Large intestine (tissue), 12 donors: ENCODE measurements at places on chromosomes 1 and 21. TPM values are rescaled to one million over a fixed set of nuclear protein-coding genes. Genes with fewer than 3 reads are reported as not detected.

- no peaks in the 10 kb centered on the region for H3K27me3 ChIP-seq
- H3K4me1 ChIP-seq, result no peaks in the 10 kb centered on the region
- no peak for DNase-seq
- H3K4me3 ChIP-seq, result no peak overlapping the region
- no peak overlapping the region for H3K27ac ChIP-seq
- no peaks in the 10 kb centered on the region for H3K36me3 ChIP-seq
Observed at GRCh38 chr21:45371655-45372054, 33.3 kb upstream of the COL18A1 start.

DNA sequence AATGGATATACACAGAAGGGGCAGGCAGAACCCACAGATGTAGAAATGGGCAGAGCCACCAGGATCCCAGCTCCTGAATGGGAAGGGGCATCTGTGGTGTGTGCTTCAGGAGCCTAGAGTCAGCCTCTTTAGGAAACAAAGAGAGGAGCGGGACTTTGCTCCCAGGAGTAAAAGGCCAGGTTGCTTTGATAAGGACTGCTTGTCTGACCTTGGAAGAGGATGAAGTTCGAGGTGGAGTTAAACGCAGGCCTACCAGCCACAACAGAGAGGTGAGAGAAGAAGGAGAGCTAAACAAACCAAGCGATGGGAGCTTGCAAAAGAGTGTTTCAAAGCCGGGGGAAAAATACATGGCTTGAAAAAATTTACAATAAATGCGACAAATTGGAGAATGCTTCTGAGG is 49.9 kb upstream of the TMPRSS2 start:
- H3K4me3 ChIP-seq, result no peak overlapping the region
- peak; percentile 86 for DNase-seq
- H3K27me3 ChIP-seq, result no peaks in the 10 kb centered on the region
- no peaks in the 10 kb centered on the region for H3K36me3 ChIP-seq
- H3K27ac ChIP-seq, result peak overlapping the region; percentile 31
- peaks cover 57% of the 10 kb centered on the region for H3K4me1 ChIP-seq

- peaks cover 29% of the 10 kb centered on the region for H3K4me1 ChIP-seq
- H3K4me3 ChIP-seq, result peak overlapping the region; percentile 6
- peaks cover 3% of the 10 kb centered on the region for H3K36me3 ChIP-seq
Observed at GRCh38 chr1:1678581-1679380, 13.8 kb downstream of the SLC35E2B start.

GRCh38 chr1:178389441-178389840 is 107.3 kb downstream of the CLEC20A start:
- DNase-seq, result peak; percentile 14
- H3K4me1 ChIP-seq, result no peaks in the 10 kb centered on the region
- H3K4me3 ChIP-seq, result no peak overlapping the region
- peaks cover 2% of the 10 kb centered on the region for H3K36me3 ChIP-seq

GRCh38 chr1:29408831-29409605 is 172.7 kb downstream of the PTPRU start:
- no peaks in the 10 kb centered on the region for H3K27me3 ChIP-seq
- no peaks in the 10 kb centered on the region for H3K36me3 ChIP-seq
- no peak overlapping the region for H3K27ac ChIP-seq

- no peak for DNase-seq
- no peaks in the 10 kb centered on the region for H3K27me3 ChIP-seq
- no peak overlapping the region for H3K27ac ChIP-seq
- H3K4me1 ChIP-seq, result no peaks in the 10 kb centered on the region
- H3K36me3 ChIP-seq, result no peaks in the 10 kb centered on the region
Observed at GRCh38 chr1:228977741-228978140, 242.5 kb downstream of the RHOU start.

DNA sequence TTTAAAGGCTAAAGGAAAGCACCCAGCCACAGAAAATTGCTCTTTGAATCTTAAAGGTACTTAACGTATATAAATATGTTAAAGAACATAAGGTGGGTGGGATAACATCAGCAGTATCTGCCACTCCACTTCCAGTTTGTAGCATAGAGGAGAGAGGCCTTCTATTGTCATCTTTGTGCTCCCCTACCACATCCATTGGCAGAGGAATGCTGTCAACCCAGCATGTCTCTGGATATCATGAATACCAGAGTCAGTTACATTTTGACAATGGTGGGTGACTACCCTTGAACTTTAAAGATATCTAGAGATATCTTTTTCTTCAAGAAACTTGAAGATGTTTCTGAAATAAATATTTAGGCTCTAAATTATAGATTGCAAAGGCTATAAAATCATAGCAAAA is 283.2 kb upstream of the LRRC7 start:
- DNase-seq, result no peak
- H3K36me3 ChIP-seq, result no peaks in the 10 kb centered on the region
- no peak overlapping the region for H3K4me3 ChIP-seq
- H3K27me3 ChIP-seq, result no peaks in the 10 kb centered on the region

DNA sequence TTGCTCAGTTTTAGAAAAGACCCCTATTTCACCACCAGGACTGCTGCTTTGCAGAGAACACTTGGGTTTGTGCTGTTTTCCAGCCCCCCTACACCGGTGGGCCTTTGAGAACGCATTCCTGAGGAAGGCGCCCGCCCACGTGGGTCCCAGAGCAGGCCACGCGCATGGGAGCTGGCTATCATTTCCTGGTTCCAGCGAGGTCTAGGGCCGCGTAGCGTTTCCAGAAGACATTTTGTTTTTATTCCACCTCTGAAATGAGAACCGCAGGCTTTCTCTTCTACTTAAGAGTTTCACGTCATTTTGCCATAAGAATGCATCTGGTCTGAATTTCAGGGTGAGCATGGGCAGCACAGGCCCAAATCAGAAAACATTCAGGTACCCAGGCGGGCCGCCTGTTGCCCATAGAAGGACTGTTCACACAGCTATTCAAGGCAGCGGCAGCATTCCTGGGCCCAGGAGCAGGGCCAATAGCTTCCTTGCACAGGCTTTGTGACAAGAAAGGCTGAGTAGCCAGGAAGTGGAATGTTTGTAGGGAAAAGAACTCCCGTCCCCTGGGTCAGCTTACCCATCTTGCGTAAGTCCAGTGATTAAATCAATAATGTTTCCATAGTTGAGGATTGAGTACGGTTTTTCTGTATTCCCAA is 1.4 kb upstream of the KLHL21 start:
- DNase-seq, result peak; percentile 48
- peaks cover 24% of the 10 kb centered on the region for H3K4me1 ChIP-seq
- peaks cover 5% of the 10 kb centered on the region for H3K36me3 ChIP-seq
- peak overlapping the region; percentile 55 for H3K4me3 ChIP-seq

DNA sequence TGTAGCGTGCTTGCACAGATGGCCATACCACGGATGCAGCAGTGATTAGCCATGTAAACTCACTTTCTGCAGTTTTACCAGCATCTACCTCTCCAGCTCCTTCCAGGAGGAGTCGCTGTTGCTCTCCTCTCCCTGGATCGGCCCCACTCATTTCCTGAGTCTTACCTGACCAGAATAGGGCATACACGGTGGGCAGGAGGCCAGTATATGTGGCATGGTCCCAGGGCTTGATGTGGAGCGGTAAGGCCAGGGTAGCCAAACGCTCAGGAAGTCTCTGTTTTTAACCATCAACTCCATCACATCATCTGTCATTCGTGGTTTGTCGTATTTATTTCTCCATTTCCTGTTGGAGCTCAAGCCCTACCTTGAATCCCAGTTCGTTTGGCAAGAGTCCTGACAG is 163.4 kb upstream of the USP24 start:
- no peaks in the 10 kb centered on the region for H3K36me3 ChIP-seq
- peak; percentile 20 for DNase-seq
- no peak overlapping the region for H3K4me3 ChIP-seq
- no peaks in the 10 kb centered on the region for H3K4me1 ChIP-seq

DNA sequence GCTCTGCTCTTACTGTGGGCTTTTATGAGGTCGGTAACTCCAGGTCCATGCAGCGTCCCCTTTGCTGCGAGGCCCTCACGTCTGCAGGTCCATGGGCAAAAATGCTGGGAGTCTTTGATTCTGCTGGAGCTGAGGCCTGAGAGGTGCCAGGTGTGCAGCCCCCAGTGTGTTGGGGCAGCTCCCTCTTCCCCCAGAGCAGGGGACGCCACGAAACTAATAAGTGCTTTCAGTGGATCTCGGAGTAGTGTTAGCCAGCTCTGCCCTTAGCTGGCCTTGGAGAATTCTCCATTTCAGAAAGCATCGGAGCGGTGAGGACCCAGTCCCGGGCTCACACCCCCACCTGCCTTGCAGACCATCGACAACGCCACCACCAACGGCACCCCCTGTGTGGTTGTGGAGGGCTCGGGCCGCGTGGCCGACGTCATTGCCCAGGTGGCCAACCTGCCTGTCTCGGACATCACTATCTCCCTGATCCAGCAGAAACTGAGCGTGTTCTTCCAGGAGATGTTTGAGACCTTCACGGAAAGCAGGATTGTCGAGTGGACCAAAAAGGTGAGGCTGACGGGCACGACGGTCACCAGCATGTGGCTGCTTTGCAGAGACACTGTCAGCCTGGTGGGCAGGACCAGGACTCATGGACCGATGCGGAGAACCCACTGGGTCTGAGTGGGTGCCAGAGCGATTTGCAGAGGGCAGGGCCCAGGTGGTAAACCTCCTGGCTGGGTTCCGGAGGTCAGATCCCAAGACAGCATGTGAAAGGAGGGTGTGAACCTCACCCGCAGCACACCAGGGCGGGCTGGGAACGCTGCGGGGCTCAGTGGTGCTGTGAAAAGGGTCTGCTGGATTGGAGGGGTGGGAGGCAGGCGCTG is 25.5 kb downstream of the TRPM2 start:
- H3K36me3 ChIP-seq, result no peaks in the 10 kb centered on the region
- no peak overlapping the region for H3K4me3 ChIP-seq
- DNase-seq, result no peak

GRCh38 chr1:51734896-51735745 is 118.2 kb downstream of the OSBPL9 start:
- no peaks in the 10 kb centered on the region for H3K36me3 ChIP-seq
- H3K27ac ChIP-seq, result no peak overlapping the region
- no peak for DNase-seq
- H3K27me3 ChIP-seq, result no peaks in the 10 kb centered on the region

DNA sequence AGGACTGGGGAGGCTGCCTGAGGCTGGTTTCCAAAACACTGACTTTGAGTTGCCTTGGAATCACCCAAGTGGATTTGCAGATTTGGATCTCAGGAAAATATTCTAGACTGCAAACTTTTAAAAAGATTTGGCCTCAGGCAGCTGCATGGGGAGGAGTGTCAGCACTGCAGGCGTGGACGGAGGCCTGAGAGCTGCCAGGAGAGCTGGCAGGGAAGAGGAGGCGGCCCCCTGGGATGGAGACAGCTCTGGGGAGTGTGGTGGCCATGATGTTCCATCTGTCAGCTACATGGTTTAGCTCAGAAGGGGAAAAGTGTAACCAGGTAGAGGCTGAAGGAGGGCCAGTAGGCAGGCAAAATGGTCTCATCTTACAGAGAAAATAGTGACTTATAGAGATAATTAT is 72.1 kb downstream of the VPS26C start:
- H3K27ac ChIP-seq, result no peak overlapping the region
- H3K36me3 ChIP-seq, result peaks cover 63% of the 10 kb centered on the region
- H3K4me1 ChIP-seq, result no peaks in the 10 kb centered on the region
- H3K4me3 ChIP-seq, result no peak overlapping the region

GRCh38 chr21:18030248-18030647 is 211.1 kb upstream of the C21orf91 start:
- no peaks in the 10 kb centered on the region for H3K27me3 ChIP-seq
- DNase-seq, result no peak
- H3K4me3 ChIP-seq, result no peak overlapping the region
- H3K36me3 ChIP-seq, result no peaks in the 10 kb centered on the region

GRCh38 chr1:109873278-109874175 is 37.1 kb upstream of the CSF1 start:
- H3K4me3 ChIP-seq, result no peak overlapping the region
- H3K36me3 ChIP-seq, result no peaks in the 10 kb centered on the region
- H3K27ac ChIP-seq, result no peak overlapping the region
- peaks cover 14% of the 10 kb centered on the region for H3K4me1 ChIP-seq

DNA sequence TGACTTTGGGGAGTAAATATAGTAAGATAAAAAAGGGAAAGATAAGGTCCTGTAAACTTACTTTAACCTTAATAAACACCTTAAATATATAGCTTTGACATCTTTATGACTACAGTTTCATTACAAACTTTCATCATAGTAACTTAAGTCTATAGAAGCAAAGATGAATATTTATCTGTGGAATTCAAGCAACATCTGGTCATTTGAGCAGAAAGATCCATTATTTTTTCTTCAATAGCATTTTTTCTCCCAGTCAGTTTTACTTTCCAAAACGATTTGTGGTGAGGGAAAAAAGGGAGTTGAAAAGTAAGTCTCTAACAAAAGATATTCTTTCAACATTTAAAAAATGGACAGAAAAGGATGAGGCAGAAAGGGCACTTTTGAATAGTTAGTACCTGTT is 69.0 kb downstream of the HMCN1 start:
- H3K4me1 ChIP-seq, result no peaks in the 10 kb centered on the region
- H3K27ac ChIP-seq, result no peak overlapping the region
- no peak for DNase-seq
- H3K27me3 ChIP-seq, result no peaks in the 10 kb centered on the region
- no peak overlapping the region for H3K4me3 ChIP-seq
- H3K36me3 ChIP-seq, result no peaks in the 10 kb centered on the region

DNA sequence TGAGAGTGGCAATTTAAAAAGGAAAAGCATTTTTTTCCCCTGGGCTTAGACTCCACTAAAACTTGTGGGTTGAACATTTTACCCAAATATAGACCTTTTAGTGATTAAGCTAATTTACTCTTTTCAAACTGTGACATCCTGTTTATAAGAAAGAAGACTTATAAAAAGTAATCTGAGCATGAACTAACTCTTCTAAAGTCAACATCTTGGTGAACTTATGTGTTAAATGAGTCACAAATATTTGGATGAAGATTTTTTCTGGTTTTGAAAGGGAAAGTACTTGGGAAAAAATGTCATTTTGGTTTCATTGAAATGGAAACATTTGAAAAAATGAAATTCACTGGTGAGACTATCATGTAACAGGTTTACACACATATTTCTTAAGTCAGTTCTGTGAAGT is 109.8 kb downstream of the KCNK2 start:
- no peak for DNase-seq
- no peaks in the 10 kb centered on the region for H3K27me3 ChIP-seq
- H3K4me3 ChIP-seq, result no peak overlapping the region
- H3K36me3 ChIP-seq, result no peaks in the 10 kb centered on the region

- H3K4me1 ChIP-seq, result no peaks in the 10 kb centered on the region
- no peaks in the 10 kb centered on the region for H3K36me3 ChIP-seq
- H3K27me3 ChIP-seq, result no peaks in the 10 kb centered on the region
- no peak overlapping the region for H3K4me3 ChIP-seq
Observed at GRCh38 chr21:38244407-38244787, 12.4 kb upstream of the KCNJ15 start.

GRCh38 chr21:25191141-25191540 is 416.1 kb downstream of the MRPL39 start:
- no peak overlapping the region for H3K27ac ChIP-seq
- no peaks in the 10 kb centered on the region for H3K27me3 ChIP-seq
- DNase-seq, result no peak
- no peak overlapping the region for H3K4me3 ChIP-seq
- H3K4me1 ChIP-seq, result no peaks in the 10 kb centered on the region
- no peaks in the 10 kb centered on the region for H3K36me3 ChIP-seq

VANGL1 gene
- 9.9 TPM for polyA plus RNA-seq

OR10J1 gene
- not detected for polyA plus RNA-seq

LCE2B gene
- polyA plus RNA-seq, result not detected

DPT gene
- 11.4 TPM for polyA plus RNA-seq

FCGR3A gene
- polyA plus RNA-seq, result 3.1 TPM

BEND5 gene
- 7.7 TPM for polyA plus RNA-seq
